T-helper 2 cell treated with Interferon-gamma antibody and Interleukin-4, amounts not matched to agents 5 μg/mL and 100 μg/mL, for 36 hours (primary cell): ENCODE measurements at places on chromosomes 4 and X.

DNA sequence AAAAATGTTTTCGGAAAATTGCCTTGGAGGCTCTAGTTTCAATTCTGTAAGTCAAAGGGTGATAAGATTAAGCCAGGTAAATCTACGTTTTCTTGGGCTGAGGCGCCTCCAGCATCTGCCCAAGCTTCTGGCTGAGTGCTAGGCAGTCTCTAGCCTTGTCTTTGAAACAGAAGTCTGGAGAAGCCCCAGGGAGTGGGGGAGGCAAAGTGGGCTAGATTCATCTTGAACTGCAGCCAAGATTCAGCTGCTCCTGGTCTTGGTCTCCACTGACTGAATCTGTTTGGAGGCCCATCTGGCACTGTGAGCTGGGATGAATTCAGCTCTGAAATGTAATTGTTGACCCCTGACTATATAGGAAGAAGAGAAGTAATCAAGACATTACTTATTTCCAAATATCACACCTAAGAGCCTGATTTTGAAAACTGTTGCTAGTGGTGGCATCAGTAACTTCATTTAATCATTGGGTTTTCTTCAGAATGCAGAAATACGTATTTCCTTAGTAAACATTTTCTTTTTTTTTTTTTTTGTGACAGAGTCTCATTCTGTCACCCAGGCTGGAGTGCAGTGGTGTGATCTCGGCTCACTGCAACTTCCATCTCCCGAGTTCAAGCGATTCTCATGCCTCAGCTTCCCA, 187.3 kb upstream of the LEF1 start:
- H3K27ac ChIP-seq: peak overlapping the region; percentile 59
- DNase-seq: no peak
- H3K27me3 ChIP-seq: peaks cover 9% of the 10 kb centered on the region
- H3K4me3 ChIP-seq: peak overlapping the region; percentile 31

DNA sequence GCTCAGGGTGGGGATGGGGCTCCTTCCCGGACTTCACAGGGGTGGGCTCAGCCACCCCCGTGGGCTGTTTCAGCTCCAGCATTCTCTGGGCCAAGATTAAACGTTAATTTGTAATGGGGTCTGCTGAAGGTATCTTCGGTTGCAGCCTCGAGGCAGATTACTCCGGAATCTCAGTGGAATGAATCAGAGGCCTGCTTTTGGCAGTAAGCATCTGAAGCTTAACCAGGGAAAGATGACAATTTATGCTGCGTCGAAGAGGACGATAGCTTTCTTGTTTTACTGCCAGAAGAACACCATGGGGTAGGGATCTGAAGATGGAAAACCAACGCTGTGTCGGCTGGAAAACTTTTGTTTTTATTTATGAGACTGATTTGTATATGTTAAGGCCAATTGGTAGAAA, 129.2 kb upstream of the MSX1 start:
- H3K4me1 ChIP-seq: no peaks in the 10 kb centered on the region
- no peak for DNase-seq
- H3K27me3 ChIP-seq: no peaks in the 10 kb centered on the region
- no peak overlapping the region for H3K4me3 ChIP-seq
- H3K27ac ChIP-seq: no peak overlapping the region

DNA sequence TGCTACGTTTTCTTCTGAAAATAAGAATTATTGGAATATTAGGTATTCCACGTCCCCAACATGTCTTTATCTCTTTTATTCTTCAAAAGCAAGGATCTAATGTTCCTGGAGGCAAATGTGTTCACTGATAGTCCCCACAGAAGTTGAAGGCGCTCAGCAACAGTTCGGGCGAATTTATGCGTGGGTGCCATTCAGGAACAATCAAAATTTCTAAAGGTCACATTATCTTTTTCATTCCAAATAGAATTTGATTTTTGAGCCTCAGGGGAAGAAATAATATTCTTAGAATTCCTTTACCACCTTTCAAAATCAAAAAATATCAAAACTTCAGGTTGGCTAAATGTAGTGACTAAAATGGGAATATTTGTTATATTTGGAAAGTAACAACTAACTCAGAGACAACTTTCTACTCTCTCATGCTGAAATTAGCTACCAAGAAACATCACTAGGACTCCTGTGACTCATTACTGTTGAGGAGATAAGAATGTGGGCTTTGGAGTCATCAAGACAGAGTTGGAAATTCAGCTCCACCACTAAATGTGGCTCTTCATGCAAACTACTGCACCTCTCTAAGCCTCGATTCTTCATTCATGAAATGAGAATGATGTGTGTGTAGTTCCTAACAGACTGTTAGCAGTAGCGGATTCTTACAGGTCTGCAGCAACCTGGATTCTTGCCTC, 72.3 kb upstream of the KIT start:
- H3K27me3 ChIP-seq: peaks cover 5% of the 10 kb centered on the region
- H3K36me3 ChIP-seq: no peaks in the 10 kb centered on the region
- H3K4me1 ChIP-seq: no peaks in the 10 kb centered on the region
- no peak for DNase-seq

GRCh38 chr4:182969651-182970279, 52.6 kb upstream of the DCTD start:
- no peaks in the 10 kb centered on the region for H3K4me1 ChIP-seq
- no peak for DNase-seq
- H3K27me3 ChIP-seq: peaks cover 26% of the 10 kb centered on the region
- no peak overlapping the region for H3K4me3 ChIP-seq

DNA sequence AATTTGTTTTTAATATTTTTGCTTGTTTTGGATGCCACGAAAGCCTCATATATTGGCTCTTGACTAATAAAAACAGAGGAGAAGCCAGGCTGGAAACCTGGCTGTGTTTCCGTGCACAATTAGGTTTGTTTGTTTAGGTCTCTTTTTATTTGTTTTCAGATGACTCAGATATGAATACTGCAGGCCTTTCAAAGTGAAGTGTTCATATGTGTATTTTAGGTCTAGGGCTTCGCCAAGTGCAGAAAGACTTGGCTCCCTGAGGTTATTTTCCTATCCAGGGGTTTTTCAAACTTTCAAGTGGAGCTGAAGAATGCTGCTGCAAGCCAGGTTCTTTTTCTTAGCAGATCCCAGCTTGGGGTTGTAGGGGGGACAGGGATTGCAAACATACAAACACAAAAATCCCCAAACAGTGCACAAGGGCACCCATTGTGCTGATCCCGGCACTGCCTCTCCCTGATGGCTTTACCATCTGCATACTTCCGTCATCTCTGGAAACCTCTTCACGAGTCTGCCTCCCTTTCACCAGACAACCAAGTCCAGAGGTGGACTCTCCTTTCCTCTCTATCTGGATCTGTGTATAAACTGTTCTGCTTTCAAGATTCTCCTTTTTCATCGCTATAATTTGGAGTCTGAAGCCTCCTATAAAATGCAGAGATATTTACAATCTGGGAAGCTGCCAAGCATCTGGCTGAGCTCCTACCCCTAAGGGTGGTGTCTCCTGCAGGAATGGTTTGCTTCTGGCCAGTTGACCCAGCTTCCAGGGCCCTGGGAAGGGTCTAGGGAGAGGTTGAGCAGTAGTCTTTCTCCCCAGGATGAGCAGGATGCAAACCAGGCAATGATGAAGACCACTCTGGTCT, 108.6 kb downstream of the SMIM20 start:
- peaks cover 9% of the 10 kb centered on the region for H3K4me1 ChIP-seq
- H3K36me3 ChIP-seq: peaks cover 1% of the 10 kb centered on the region
- no peak overlapping the region for H3K27ac ChIP-seq
- no peak for DNase-seq
